Activated naive CD8-positive, alpha-beta T cell treated with anti-CD3 and anti-CD28 coated beads for 36 hours (primary cell): ENCODE measurements at places on chromosomes 1 and 21. TPM values are rescaled to one million over a fixed set of nuclear protein-coding genes. Genes with fewer than 3 reads are reported as not detected.

Gene LCE3E
- total RNA-seq: not detected

GRCh38 chr1:59004755-59005154, 220.9 kb upstream of the JUN start:
- DNase-seq: no peak

DNA sequence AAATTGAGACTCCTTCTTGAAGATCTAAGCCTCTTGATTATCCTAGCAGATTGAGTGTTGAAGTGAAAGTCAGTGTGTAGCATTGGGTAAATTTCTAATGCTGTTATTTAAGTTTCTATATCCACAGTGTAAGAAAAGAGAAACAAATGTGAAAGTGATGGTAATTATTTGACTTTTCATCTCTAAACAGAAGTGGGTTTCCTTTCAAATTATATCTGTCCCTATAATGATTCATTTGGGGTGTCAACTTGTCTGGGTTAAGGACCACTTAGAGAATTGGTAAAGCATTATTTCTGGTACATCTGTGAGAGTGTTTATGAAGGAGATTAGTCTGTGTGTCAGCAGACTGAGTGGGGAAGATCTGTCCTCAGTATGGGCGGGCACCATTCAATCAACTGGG, 133.0 kb upstream of the HMCN1 start:
- no peak for DNase-seq

GRCh38 chr1:220511785-220512184, 16.2 kb upstream of the MARK1 start:
- no peak for DNase-seq

Gene YBX1
- total RNA-seq: 1,525 TPM

Gene CDC14A
- total RNA-seq: 11.2 TPM
